Renal cortical epithelial cell (primary cell): ENCODE measurements at places on chromosomes 1 and 21. TPM values are rescaled to one million over a fixed set of nuclear protein-coding genes. Genes with fewer than 3 reads are reported as not detected.

The MCOLN2 gene
- 0.89 and 1.9 TPM in 2 replicates for total RNA-seq

The DENND2C gene
- 1.5 and 2.8 TPM in 2 replicates for total RNA-seq

The ANKRD65 gene
- total RNA-seq, result 0.10 and 0.17 TPM in 2 replicates

The TLR5 gene
- 0.17 and 9.1 TPM in 2 replicates for total RNA-seq

The MFAP2 gene
- 2.6 and 10.6 TPM in 2 replicates for total RNA-seq

The C2CD2 gene
- total RNA-seq, result 17.9 and 30.7 TPM in 2 replicates

The CRB1 gene
- 0.25 TPM in 1 of 2 replicates, not detected in the other for total RNA-seq

The TMEM51 gene
- 37.4 and 55.9 TPM in 2 replicates for total RNA-seq

The SELE gene
- total RNA-seq, result not detected in 2 replicates

The CD84 gene
- total RNA-seq, result not detected in 2 replicates

The NT5C1A gene
- 0.94 TPM in 1 of 2 replicates, not detected in the other for total RNA-seq

The FMO4 gene
- total RNA-seq, result 3.5 and 6.0 TPM in 2 replicates

The MAP10 gene
- 2.4 and 4.7 TPM in 2 replicates for total RNA-seq

The TRAPPC10 gene
- total RNA-seq, result 26.9 and 31.3 TPM in 2 replicates

The VAV3 gene
- 4.7 and 126 TPM in 2 replicates for total RNA-seq

The APCS gene
- total RNA-seq, result not detected in 2 replicates

The OR2T2 gene
- not detected in 2 replicates for total RNA-seq

The S100A3 gene
- 5.2 and 36.8 TPM in 2 replicates for total RNA-seq

The MROH7 gene
- not detected in 2 replicates for total RNA-seq

The FBXO2 gene
- 11.1 and 17.2 TPM in 2 replicates for total RNA-seq

The NBPF10 gene
- 1.0 and 2.2 TPM in 2 replicates for total RNA-seq

The FAM72D gene
- total RNA-seq, result 0.15 and 0.52 TPM in 2 replicates

The OLIG2 gene
- not detected in 2 replicates for total RNA-seq

The AMY1B gene
- not detected in 2 replicates for total RNA-seq

The BCAR3 gene
- 41.0 and 75.9 TPM in 2 replicates for total RNA-seq

The SPRR2F gene
- total RNA-seq, result not detected in 2 replicates

The TNFRSF8 gene
- not detected in 2 replicates for total RNA-seq

The GOLT1A gene
- 0.75 and 2.3 TPM in 2 replicates for total RNA-seq

The S100A7 gene
- not detected in 2 replicates for total RNA-seq

The ADCY10 gene
- 0.25 TPM in 1 of 2 replicates, not detected in the other for total RNA-seq

The CNIH3 gene
- 2.5 and 3.3 TPM in 2 replicates for total RNA-seq

The BCAN gene
- total RNA-seq, result 3.7 TPM in 1 of 2 replicates, not detected in the other

The CRP gene
- not detected in 2 replicates for total RNA-seq

The SPOCD1 gene
- 5.0 and 8.0 TPM in 2 replicates for total RNA-seq

The KLHDC9 gene
- 10.8 and 11.5 TPM in 2 replicates for total RNA-seq

The RUNX3 gene
- 0.05 TPM in 1 of 2 replicates, not detected in the other for total RNA-seq

The SPRR1B gene
- total RNA-seq, result not detected in 2 replicates
